NCI-H1417 (cell line): ENCODE measurements at places on chromosomes 1 and 21.

DNA sequence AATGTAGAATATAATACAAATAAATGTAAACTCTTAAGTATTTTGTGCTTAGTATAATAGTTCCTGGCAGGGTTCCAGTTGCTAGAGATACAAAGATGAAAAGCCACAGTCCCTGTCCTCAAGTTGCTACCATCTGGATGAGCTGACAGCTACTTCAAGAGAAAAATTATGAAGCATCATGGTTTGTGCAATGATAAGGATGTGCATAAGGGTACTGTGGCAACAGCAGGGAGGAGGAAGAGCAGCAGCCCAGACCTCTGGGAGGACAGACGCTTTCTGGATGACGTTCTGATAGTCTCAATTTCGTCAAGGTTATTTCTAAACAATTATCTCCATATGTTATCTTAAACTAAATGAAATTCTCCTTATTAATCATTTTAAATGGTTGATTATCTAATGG lies 198.9 kb downstream of the NTNG1 start:
- no peak for DNase-seq

DNA sequence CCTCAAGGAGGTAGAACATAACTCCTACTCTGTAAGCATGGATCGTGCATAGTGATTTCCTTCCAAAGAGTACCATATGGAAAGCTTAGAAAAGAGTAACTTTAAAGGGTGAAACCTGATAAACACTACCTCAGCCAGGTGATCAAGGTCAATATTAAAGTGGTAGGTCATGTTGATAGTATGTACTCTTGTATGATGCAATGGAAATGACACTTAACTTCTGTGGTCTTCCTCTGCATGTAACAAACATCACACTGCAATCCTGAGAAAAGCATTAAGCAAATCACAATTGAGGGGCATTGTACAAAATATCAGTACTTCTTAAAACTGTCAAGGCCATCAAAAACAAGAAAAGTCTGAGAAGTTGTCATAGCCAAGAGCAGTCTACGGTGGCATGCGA lies 83.8 kb downstream of the LEPR start:
- no peak for DNase-seq

GRCh38 chr1:15426492-15427279 lies 11.6 kb upstream of the CTRC start:
- no peak for DNase-seq

- DNase-seq: no peak
Observed at GRCh38 chr21:32415451-32416398, 3.2 kb downstream of the EVA1C start.

DNA sequence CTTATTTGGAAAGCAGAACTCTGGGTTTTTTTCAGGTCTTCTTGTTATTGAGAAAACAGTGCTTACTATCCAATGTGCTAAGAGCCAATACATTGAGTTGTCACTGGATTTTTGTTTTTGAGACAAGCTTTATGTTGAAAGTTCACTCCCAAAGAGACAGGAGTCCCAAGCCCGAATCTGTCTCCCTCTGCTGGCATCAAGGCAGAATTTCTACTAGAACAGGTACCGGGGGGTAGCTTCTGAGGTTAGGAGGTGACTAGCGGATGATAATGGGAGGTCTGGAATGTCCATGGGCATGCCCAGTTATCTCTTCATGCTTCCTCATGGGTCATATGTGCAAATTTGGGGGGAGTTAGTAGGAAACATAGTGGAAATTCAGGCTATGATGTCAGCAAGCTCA lies 25.1 kb downstream of the ZNF124 start:
- no peak for DNase-seq

GRCh38 chr1:240644732-240645131 lies 32.8 kb upstream of the GREM2 start:
- no peak for DNase-seq

GRCh38 chr21:34115160-34115559 lies 41.8 kb downstream of the MRPS6 start:
- DNase-seq: no peak

DNA sequence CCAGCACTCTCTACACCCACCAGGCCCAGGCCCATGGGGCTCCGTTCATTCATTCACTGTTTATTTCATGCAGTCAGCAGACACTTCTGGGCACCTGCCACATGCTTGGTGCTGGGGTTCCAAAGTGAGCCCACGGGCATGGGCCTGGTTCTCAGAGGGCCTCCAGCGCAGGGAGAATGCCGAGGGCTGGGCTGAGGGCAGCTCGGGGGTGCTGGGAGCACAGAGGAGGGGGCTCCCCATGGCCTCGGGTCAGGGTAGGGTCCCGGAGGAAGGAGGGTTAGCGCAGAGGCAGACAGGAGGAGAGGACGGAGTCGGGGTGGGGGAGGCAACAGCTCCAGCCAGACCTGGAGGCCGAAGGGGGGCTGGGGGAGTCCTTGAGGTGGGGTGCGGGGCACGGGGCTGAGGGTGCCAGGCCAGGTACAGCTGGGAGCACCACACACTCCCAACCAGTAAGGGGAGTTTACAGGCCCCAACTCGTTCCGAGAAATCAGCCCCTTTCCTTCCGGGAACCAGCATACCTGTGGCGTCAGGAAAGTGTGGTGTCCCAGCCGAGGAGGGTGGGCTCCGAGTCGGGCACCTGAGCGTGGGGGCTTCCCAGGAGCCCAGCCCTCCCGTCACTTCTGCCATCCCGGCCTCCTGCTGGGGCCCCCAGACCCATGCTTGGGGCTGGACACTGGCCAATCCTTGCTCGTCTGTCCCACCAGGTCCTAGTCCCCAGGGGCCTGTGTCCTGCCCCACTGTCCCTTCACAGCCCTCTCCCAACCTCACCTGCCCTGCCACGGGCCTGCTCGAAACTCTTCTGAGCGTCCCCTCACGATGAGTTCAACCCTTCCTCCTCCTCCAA lies 10.8 kb downstream of the ARHGEF16 start:
- no peak for DNase-seq

DNA sequence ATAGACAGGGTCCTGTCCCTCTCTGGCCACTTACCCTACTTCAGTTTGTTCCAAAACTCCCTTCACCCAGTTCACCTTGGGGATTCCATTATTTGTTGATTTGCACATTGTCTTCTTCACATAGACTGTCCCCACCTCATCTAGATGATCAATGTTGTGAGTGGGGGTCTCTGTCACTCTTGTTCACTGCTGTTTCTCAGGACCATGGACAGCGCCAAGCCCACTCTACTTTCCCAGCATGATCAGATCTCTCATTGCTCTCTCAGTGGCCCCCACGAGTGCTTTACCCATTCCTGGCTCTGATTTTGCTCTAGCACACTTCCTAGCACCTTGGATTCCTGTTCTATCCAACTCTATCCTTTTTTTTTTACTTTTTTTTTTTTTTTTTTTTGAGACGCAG lies 45.4 kb upstream of the IGSF21 start:
- DNase-seq: no peak

GRCh38 chr1:51287966-51288365 lies 42.4 kb downstream of the TTC39A start:
- DNase-seq: no peak

DNA sequence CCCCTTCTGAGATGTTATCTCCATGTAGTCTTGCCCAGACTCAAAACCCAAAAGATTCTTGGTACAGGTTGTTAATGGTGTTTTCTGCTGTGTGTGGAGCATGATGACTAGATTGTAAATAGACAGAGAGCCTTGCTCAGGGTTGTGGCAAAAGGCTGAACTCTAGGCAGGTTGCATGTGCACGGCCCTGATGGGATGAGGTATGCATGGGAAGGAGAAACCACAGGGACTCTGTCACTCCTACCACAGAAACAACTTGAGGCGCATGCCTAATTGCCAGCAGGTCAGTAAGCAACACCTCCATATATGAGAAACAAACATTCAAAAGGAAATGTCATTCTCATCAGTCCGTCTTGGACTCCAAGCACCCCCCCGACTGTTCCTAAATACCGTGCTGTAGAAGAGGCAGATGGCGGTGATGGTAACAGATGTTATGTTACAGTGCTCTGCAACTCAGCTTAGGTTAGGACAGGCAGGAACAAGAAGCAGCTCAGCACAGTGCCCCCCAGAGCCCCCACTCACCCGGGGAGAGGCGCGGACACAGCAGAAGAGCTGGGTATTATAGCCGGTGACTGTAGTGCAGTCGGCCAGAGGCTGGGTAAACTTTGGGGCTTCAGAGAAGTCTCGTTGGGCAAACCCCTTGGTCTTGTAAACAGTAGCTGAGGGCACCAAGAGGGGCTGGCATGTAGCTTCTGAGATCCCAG lies 10.9 kb downstream of the MYBPHL start:
- DNase-seq: no peak

GRCh38 chr1:167905671-167906070 lies 8.3 kb downstream of the ADCY10 start:
- no peak for DNase-seq

- no peak for DNase-seq
Observed at GRCh38 chr1:94863919-94864318, 43.8 kb downstream of the SLC44A3 start.

DNA sequence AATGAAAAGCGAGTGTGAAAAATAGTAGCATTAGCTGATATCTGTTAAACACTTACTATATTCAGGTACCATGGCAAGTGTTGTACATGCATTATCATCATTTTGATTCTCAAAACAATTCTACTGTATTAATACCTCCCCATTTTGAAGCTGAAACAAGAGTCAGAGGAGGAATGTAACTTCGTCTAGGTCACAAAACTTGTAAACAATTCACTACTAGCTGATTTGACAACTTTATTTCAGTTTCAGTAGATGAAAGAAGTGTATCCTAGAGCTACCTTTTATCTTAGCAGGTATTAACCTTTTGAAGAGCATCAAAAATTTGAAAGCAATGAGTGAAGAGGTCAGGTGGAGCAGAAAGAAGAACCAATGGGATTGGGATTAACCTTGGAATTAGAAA lies 1.6 kb downstream of the CD84 start:
- no peak for DNase-seq

GRCh38 chr1:29531596-29531995 lies 295.3 kb downstream of the PTPRU start:
- DNase-seq: no peak

DNA sequence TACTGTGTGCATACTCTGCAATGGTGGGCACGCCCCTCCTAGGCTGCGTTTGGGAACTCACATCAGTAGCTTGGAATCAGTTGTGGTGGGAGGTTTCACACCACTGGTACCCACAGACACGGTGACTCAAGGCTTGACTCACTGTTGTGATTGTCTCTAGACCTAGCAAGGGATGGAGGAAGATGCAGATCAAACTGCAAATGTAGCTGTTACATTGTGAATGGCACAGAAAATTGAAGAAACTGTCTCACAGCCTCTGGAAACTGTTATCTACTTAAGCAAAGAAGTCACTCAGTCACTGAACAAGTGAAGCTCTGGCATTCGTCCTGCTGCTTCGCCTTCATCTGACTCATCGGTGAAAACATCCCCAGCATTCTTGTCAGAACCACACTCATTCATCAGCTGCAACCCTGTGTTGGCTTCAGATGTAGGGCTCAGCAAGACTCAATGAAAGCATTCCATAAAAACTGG lies 59.5 kb downstream of the POFUT2 start:
- DNase-seq: no peak

DNA sequence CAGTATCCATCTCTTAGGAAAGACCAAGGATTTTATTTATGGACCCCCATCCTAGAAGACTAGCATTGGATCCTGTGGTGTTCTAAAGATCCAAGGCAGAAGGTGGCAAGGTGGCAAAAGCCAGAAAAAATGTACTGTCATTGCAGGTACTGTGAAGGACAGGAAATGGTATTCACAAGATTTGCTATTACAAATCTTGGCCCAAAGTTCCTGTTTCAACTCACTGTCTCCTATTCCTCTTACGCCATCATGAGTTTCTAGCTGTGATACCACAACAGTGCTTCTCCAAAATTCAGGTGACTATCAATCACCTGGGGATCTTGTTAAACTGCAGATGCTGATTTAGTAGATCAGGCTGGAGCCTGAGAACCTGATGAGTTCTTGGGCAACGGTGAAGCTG lies 21.4 kb downstream of the ACP6 start:
- DNase-seq: no peak

GRCh38 chr1:101257500-101258325 lies 20.9 kb downstream of the S1PR1 start:
- DNase-seq: peak; percentile 36

GRCh38 chr1:179815641-179816040 lies 62.0 kb downstream of the TOR1AIP2 start:
- peak; percentile 65 for DNase-seq

GRCh38 chr21:42777064-42777756 lies 102.1 kb downstream of the WDR4 start:
- DNase-seq: no peak

DNA sequence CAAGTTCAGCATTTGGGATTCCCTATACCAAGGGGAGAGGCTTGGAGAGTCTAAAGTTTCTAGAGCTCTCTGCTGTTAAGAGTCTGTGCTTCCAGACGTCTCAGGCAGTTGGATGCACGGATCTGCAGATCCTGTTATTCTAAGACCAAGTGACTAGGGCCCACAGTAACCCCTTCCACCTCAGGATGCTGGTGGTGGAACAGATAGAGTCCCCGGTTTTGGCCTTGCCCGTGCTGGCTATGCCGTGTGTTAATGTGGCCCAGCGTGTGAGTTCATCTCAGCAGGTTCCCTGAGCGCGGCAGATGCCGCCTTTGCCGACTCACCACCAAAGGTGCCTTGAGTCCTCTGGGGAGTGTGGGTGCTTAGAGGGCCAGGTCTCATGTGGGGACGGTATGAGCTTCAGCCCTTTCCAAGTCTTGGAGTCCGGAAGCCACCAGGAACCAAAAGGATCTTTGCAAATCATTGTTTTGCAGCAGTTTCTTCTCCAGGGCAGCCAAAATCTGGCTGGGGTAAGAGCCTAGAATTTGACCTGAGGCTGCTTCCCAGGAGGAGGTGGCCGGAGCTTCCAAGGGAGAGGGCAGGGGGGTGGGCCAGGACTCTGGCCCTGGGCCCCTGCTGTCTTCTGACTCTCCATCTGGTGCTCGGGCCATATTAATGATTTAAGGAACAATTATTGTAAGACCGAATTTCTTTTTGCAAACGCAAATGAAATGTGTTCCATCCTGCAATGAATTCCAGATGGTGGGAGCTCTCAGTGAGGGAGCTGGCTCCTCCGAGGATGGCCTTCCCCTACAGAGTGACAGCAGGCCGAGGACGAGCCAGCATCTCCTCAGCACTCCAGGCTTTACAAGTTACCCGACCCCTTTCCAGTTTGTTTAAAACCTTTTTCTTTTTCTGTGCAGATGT lies 205.7 kb downstream of the FOXD2 start:
- no peak for DNase-seq

- DNase-seq: no peak
Observed at GRCh38 chr1:90413519-90413918, 303.6 kb downstream of the BARHL2 start.

- no peak for DNase-seq
Observed at GRCh38 chr1:211334986-211335385, 8.4 kb downstream of the TRAF5 start.

- DNase-seq: no peak
Observed at GRCh38 chr21:14602382-14602958, 56.4 kb upstream of the SAMSN1 start.

- no peak for DNase-seq
Observed at GRCh38 chr1:167165219-167165618, 55.5 kb upstream of the POU2F1 start.

GRCh38 chr1:218558271-218558810 lies 213.2 kb downstream of the TGFB2 start:
- DNase-seq: peak; percentile 77

- no peak for DNase-seq
Observed at GRCh38 chr1:150498342-150498741, 9.6 kb upstream of the ECM1 start.
